ENCODE measurements at places on chromosomes 12 and 14.

GRCh38 chr12:96112733-96113132 is 77.3 kb upstream of the LTA4H start:
- no peak for DNase-seq

DNA sequence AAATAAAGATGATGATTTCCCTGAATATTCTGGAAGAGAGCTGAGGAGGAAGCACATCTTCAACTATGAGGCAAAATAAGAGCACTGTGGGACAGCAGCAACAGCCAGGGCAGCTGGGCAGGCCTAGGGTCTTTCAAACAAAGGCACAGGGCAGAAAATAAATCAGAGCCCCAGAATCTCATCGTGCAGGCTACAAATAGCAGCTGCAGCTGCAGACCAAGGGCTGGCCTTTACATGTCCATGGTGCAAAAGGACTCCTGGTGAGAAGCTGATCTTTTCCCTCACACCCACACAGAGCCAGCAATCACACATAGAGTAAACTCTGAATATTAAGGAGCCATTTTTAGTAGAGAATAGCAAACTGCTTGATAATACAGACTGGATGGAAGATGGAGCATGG is 13.6 kb upstream of the MYBPC1 start:
- no peak for DNase-seq

DNA sequence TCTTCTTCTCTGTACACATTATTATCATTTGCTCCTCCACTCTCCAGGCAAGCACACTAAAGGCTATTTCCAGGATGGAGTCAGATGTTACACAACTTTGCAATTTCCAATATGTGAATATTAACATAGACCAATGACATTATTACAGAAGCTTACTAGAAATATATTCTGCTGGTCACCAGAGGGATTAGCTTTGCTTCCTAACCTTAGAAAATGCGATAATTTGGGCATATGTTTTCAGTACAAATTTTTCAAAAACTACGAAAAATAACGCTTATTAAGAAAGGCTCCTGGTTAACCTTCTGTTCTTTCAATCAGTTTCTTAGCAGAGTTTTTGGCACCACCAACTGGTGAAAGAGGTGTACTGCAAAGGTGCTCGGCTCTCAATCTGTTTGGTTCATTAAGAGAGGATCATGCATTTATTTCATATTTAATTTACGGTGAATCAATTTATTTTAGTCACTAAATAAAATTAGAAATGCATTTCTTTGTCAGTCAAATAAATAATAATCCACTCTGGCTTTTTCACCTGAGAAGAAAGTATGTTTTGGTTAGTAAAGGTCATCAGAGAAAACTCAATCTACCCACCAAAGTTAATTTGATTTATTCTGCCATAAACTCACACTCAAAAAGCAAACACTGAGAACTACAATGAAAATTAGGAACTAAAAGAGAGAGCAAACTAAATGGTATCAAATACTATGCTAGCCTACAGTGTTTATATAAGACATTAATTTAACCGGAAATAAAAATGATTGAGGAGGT is 39.2 kb downstream of the EFCAB11 start:
- DNase-seq: peak; percentile 37

DNA sequence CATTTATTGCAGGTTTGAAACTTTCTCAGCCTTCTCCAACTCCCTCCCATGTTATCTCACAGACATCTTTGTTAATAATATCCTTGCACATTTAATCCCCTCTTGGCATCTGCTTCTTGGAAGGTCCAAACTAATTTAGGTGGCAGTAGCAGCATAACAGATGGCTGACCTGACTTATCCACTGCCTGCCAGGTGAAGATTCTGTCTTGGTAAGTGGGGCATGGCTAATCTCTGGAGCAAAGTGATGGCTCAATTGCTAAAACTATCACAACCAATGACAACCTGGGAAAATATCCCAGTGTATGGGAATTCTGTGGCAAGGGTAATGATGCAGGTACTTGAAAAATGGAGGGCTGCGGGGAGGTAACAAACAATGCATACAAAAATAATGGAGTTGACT is 58.2 kb upstream of the ALG10B start:
- DNase-seq: no peak

- no peak for DNase-seq
Observed at GRCh38 chr12:85509081-85509856, 229.2 kb downstream of the ALX1 start.

- no peak for DNase-seq
Observed at GRCh38 chr14:39762576-39763401, 330.6 kb upstream of the FBXO33 start.
